ENCODE measurements at places on chromosomes 16 and 17. TPM values are rescaled to one million over a fixed set of nuclear protein-coding genes. Genes with fewer than 3 reads are reported as not detected.

The CCL17 gene
- 0.43 TPM for polyA plus RNA-seq

- DNase-seq: no peak
Observed at GRCh38 chr17:31490019-31490650, 98.7 kb downstream of the RAB11FIP4 start.

GRCh38 chr16:66508248-66508913 lies 41.5 kb downstream of the TK2 start:
- DNase-seq: no peak

DNA sequence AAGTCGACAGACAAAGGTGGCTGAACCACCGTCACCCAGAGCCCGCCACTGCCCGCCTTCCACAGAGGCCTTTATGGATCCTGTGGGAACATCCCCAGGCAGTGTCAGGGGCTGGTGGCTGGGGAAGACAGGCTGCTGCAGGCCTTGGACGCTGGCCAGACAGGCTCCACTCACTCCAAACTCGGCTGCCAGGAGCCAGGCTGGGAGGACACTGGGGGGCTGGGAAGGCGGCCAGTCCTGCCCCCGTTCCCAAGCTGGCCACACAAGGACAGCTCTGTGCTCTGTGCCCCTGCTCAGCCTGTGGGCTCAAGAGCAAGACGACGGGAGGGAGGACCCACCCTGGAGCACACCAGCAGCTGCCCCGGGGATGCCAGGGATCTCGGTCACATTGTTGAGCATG lies 7.6 kb upstream of the LCAT start:
- DNase-seq: no peak

GRCh38 chr17:7001318-7001961 lies 5.6 kb downstream of the ALOX12 start:
- DNase-seq: no peak

GRCh38 chr17:81888105-81888987 lies 3.0 kb downstream of the ALYREF start:
- DNase-seq: no peak

DNA sequence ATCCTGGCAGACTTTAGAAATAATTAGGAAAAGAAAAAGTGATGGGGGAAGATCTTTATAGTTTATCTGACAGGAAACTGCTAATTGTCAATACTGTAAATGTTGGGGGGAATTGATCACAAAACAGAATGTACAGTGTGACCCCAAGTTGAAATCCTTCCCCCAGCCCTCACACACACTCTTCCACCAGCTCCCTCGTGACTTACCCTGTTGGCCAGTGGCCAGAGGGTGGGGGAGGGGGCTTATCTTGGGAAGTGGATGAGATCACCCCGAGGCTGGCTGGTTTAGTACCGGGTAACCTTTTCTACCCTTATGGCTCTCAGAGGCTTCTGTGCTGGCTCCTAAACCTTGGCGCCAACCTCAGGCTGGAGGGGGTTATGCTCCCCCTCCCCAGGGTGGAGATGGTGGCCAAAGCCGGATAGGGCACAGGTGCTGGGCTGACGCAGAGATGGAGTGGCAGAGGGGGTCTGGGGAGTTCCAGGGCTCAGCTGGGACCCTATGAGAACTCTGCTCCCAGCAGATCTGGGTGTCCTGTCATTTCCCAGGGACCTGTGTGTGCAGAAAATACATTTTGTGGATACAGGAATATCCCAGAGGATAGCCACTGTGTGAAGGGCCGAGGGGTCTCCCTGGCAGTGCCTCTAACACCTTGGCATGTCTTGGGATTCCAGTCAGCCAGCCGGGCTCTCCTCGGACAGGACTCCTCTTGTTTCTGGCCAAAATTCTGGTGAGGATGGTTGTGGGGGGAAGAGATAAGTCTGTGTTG lies 18.6 kb downstream of the CDH16 start:
- peak; percentile 84 for DNase-seq

Data from renal pelvis (tissue), 12 donors.